Neural crest cell (in vitro differentiated cells): ENCODE measurements at places on chromosomes 16 and 17. TPM values are rescaled to one million over a fixed set of nuclear protein-coding genes. Genes with fewer than 3 reads are reported as not detected.

DNA sequence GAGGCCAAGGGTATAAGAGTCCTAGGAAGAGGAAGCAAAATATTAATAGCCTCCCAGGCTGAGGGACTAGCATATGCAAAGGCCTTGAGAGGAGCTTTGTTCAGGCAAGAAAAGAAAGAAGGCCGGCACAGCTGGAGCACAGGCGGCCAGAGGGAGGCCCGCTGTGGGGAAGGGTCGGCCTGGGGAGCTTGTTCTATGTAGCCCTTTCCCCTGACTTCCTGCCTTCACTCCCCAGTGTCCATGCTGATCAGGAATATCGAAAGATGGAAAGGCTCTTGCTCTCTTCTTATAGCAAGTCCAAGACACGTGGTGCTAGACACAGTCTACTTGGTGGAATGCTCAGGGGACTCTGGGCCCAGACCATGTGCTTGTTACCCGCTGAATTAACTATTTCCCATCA is 27.4 kb upstream of the HAS3 start:
- H3K27me3 ChIP-seq: no peaks in the 10 kb centered on the region
- peak overlapping the region; percentile 38 for H3K27ac ChIP-seq
- no peak overlapping the region for H3K4me3 ChIP-seq
- DNase-seq: no peak
- H3K36me3 ChIP-seq: no peaks in the 10 kb centered on the region

DNA sequence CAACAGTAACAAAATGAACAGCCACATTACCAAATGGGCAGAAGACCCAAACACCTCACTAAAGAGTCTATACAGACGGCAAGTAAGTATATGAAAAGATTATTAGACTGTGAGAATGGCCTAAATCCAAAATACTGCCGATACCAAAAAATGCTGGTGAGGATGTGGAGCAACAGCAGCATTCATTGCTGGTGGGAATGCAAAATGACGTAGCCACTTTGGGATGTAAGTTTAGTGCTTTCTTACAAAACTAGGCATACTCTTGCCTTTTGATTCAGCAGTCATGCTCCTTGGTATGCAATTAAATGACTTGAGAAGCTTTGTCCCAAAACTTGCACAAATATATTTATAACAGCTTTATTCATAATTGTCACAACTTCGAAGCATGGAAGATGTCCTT is 43.8 kb downstream of the RABEP1 start:
- H3K4me3 ChIP-seq: no peak overlapping the region
- no peak overlapping the region for H3K27ac ChIP-seq
- H3K4me1 ChIP-seq: no peaks in the 10 kb centered on the region
- no peak for DNase-seq

GRCh38 chr16:67356396-67356795 is 29.8 kb downstream of the LRRC36 start:
- H3K36me3 ChIP-seq: no peaks in the 10 kb centered on the region
- H3K4me1 ChIP-seq: no peaks in the 10 kb centered on the region
- H3K27ac ChIP-seq: no peak overlapping the region
- H3K27me3 ChIP-seq: peaks cover 10% of the 10 kb centered on the region
- no peak for DNase-seq
- H3K4me3 ChIP-seq: no peak overlapping the region

- H3K27ac ChIP-seq: no peak overlapping the region
- no peak for DNase-seq
- H3K36me3 ChIP-seq: peaks cover 8% of the 10 kb centered on the region
- peaks cover 13% of the 10 kb centered on the region for H3K27me3 ChIP-seq
Observed at GRCh38 chr17:81338274-81339190, 43.4 kb upstream of the SLC38A10 start.

DNA sequence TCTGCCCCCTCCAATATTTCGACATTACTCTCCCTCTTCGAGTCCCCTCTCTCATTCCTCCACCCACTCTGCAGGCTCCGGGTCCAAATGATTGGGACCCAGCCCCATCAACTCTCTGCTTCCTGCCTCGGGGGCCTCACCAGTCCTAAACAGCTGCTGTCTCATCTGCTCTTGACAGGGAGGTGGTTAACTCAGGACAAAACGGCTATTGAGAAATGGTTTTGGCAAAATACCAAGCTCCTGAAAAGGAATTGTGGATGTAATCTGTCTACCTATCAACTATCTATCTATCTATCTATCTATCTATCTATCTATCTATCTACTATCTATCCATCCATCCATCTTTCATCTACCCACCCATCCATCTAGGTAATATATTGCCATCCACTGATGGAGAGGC is 2.2 kb downstream of the CD300H start:
- H3K4me1 ChIP-seq: no peaks in the 10 kb centered on the region
- H3K4me3 ChIP-seq: no peak overlapping the region
- peaks cover 50% of the 10 kb centered on the region for H3K27me3 ChIP-seq

- DNase-seq: no peak
- H3K4me3 ChIP-seq: no peak overlapping the region
- no peaks in the 10 kb centered on the region for H3K36me3 ChIP-seq
- peaks cover 28% of the 10 kb centered on the region for H3K27me3 ChIP-seq
Observed at GRCh38 chr16:54954220-54954619, 23.6 kb downstream of the IRX5 start.

DNA sequence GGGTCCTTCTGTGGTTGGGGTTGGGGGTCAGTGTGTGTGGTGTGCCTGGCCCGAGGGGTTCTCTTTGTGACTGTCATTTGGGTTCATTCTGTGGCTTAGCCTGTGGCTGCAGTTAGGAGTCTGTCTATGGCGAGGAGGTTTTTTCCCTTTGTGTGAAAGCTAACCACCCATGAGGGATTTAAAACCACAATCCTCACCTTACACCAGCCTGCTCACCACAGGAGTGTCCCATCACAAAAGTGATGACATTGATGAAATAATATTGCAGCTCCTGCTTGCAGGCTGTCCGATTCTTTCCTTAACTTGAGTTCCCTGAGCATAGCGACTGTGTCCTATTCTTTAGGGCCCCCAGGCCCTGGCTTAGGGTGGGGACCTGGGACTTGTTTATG is 113.6 kb downstream of the RAP1GAP2 start:
- no peaks in the 10 kb centered on the region for H3K27me3 ChIP-seq
- no peaks in the 10 kb centered on the region for H3K36me3 ChIP-seq
- no peak for DNase-seq

DNA sequence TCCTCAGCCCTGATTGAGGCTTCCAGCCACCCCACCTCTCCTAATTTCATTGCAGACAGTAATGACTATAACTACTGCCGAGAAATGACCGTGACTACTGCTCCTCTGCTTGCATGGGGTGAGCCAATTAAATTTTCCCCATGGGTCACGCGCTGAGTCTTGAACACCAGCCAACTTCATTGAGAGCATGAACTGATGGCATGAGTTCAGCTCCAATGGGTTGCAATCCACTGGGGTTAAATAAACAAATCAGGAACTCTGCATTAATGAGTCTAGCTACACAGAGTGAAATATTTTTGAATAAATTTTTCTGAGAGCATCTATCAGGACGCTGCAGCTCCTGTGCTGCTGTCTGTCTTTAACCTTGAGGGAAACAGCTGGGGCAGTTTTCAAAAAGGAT is 61.6 kb upstream of the CLEC3A start:
- no peak overlapping the region for H3K27ac ChIP-seq
- no peak overlapping the region for H3K4me3 ChIP-seq
- peaks cover 15% of the 10 kb centered on the region for H3K4me1 ChIP-seq

GRCh38 chr16:79421126-79421525 is 179.4 kb downstream of the MAF start:
- peaks cover 26% of the 10 kb centered on the region for H3K4me1 ChIP-seq
- no peak overlapping the region for H3K4me3 ChIP-seq
- H3K27me3 ChIP-seq: no peaks in the 10 kb centered on the region
- DNase-seq: no peak
- no peak overlapping the region for H3K27ac ChIP-seq
- H3K36me3 ChIP-seq: no peaks in the 10 kb centered on the region

DNA sequence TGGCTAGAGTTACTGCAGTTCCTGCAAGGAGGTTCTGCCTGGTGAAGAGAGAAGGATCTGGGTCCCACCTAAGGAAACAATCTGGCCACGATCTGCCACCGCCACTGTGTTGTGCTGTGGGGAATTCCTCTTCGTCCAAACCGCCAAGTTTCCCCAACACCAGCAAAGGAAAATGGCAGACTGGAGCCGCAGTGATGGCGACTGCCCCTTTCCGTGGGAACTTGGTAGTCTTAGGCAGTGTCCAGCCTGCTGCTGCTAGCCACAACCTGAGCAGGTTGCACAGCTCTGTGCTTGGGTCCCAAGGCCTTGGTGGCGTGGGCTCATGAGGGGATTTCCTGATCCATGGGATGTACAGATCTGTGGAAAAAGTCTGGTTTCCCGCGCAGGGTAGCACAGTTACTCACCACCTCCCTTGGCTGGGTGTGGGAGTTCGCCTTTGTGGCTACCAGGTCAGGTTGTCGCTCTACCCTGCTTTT is 28.6 kb downstream of the NFATC3 start:
- no peaks in the 10 kb centered on the region for H3K27me3 ChIP-seq
- no peak overlapping the region for H3K27ac ChIP-seq
- peaks cover 24% of the 10 kb centered on the region for H3K4me1 ChIP-seq
- DNase-seq: no peak
- no peak overlapping the region for H3K4me3 ChIP-seq
- H3K36me3 ChIP-seq: peaks cover 35% of the 10 kb centered on the region

- H3K27ac ChIP-seq: no peak overlapping the region
Observed at GRCh38 chr17:4724650-4725049, 6.6 kb upstream of the MED11 start.

DNA sequence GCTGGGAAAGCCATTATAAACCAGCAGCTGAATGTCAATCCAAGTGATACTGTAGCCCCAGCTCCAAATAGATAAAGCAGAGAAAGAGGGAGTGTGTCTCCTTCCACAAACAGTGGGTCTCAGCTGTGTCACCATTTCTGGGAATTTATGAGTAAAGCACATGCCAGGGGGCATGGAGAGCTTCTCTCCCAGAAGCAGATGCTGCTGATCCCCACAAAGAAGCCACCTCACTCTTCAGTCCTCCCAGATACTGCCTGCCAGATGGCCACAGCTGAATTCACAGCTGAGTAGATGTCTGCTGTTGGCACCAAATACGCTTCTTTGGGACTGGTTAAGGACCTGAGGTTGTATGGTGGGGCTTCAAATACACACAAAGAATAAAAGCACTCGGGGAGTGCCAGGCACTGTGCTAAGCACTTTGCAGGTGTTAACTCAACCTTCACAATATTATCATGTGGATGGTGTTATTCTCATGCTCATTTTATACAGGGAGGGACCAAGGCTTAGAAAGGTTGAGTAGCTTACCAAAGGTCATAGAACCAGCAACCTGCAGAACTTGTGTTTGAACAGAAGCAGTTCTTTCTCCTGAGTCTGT is 298.3 kb downstream of the CDH11 start:
- H3K4me3 ChIP-seq: no peak overlapping the region
- peaks cover 7% of the 10 kb centered on the region for H3K4me1 ChIP-seq
- DNase-seq: no peak
- peaks cover 5% of the 10 kb centered on the region for H3K27me3 ChIP-seq

- H3K4me3 ChIP-seq: no peak overlapping the region
- H3K4me1 ChIP-seq: peaks cover 26% of the 10 kb centered on the region
- no peak for DNase-seq
- no peaks in the 10 kb centered on the region for H3K36me3 ChIP-seq
- H3K27me3 ChIP-seq: no peaks in the 10 kb centered on the region
- H3K27ac ChIP-seq: no peak overlapping the region
Observed at GRCh38 chr16:52581530-52581929, 34.6 kb upstream of the TOX3 start.

The TRAP1 gene
- 152 and 154 TPM in 2 replicates for total RNA-seq

The CISD3 gene
- total RNA-seq: 9.0 and 11.0 TPM in 2 replicates

The CCL4L2 gene
- total RNA-seq: not detected in 2 replicates

The PIRT gene
- total RNA-seq: 0.07 and 0.09 TPM in 2 replicates

The KREMEN2 gene
- total RNA-seq: 1.0 TPM in 2 replicates
